ENCODE measurements at places on chromosomes 5 and 9.

- DNase-seq = no peak
These were observed 121.7 kb upstream of the FAM120A start for GRCh38 chr9:93329629-93330280.

DNA sequence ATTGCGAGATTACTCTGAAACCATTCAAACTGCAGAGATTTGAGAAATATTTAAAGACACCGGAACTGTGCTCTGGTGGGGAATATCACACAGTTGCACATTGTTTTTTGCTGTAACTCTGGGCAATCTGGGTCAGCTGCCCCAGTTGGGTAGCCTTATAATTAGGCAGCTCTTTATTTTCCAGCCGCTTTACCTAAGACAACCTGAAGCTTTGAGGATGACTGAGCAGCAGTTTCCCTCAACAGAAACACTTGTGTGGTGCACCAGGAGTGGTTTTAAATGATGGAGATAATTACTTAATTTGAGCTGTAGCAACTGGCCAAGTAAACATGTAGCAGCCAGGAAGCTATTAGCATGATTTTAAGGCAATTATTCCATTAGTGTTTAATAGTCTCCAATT is 2.9 kb downstream of the PLCXD3 start:
- no peak for DNase-seq

DNA sequence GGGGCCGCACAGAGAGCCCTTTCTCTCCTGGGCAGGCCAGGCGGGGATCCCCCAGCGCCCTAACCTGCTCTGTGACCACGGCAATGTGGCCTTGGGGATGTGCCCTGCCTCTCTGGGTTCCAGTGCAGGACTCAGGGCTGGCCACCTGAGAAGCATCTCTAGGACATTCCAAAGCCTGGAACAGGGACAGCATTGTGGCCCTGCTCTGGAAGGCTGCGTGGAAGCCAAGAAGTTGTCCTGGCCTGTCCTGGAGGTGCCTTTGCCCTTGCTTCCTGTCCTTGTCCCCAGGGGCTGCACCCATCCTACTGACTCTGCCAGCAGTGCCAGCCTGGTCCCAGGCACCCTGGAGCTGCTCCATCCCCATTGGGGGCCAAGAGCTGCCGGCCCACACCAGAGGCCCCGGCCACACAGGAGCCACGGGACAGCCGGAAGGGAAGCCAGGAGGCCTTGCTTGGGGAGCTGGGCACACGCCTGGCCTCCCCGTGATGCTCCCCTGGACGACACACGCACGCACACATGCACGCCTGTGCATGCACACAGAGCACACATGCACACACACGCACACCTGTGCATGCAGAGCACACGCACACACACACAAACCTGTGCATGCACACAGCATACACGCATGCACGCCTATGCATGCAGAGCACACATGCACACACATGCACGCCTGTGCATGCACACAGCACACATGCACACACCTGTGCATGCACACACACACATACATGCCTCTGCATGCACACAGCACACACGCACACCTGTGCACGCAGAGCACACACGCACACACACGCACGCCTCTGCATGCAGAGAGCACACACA is 20.1 kb upstream of the CAMSAP1 start:
- DNase-seq = no peak

DNA sequence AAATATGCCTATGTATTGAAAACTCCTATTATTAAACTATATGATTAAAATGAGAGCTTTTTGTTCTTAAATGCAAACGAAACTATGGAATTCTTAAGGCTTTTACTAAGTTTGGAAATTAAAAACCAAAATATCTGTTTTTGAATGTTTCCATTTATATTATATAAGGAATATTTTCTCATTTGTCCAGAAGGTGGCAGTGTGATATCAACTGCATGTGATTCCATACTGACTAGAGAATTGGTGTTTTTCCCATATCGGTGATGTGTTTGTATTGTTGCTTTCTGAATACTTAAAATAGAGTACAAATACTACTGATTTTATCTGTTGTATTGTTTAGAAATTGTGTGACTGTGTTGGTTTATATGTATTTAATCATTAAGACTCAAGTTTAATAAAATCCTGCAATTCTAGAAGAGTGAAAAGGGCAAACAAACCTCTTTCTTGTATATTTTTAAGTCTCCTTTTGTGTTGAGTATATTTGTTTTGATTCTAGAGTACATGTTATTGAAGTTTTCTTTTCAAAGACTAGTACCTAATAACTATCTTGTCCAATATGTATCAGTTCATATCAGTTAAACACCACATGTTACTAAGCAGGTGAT is 320.8 kb downstream of the CCDC171 start:
- DNase-seq = no peak

DNA sequence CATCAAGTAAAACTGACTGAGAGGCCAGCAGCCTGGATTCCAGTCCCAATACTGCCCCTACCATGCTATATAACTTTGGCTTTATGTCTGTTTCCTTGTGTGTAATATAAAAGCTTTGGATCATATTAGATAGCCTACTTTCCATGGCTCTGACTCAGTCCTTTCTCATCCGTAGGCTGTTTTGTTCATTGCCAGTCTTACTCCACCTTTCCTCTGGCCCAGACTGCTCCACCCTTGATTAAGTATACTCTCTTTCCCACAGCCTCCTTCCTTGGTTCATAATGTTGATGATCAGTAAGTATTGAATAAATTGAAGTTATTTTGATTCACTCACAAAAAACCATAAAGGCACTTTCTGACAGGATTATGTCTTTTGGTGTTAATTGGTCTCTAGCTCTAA is 1.5 kb upstream of the MRPS30 start:
- no peak for DNase-seq

DNA sequence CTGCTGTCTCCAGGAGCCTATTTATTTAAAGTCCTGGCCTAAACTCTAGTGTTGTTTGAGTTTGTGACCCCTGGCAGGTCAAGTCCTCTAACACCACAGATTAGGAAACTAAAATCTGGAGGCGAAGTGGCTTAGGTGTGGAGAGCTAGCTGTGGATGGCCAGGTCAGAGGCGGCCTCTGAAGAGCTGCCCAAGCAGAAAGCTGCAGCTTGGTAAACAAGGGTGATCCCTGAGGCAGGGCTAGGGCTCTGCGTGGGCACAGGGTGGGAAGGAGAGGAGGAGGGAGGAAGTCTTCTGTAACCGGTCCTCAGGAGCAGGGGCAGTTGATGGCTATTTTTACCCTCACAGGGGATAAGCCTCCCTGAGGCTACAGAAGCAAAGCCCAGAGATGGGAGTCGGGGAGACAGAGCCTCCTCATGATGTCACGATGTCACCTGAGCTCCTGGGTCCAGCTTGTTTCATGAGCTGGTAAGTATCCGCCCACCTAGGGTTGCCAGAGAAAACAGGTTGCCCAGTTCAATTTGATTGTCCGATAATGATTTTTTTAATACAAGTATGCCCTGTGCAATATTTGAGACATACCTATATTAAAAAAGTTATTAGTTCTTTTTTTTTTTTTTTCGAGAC is 25.9 kb upstream of the BOD1 start:
- DNase-seq = no peak

All from SIG-M5 (cell line).